ENCODE measurements at places on chromosomes 5 and 9. TPM values are rescaled to one million over a fixed set of nuclear protein-coding genes. Genes with fewer than 3 reads are reported as not detected.

- DNase-seq = peak; percentile 69
These were observed 617.8 kb downstream of the PDE4D start for GRCh38 chr5:59275510-59276324.

GRCh38 chr5:69512740-69513260, 20.2 kb downstream of the OCLN start:
- no peak for DNase-seq

GRCh38 chr5:94240993-94241651, 377.3 kb downstream of the KIAA0825 start:
- peak; percentile 8 for DNase-seq

- DNase-seq = no peak
These were observed 13.7 kb upstream of the PRELID2 start for GRCh38 chr5:145848854-145849253.

DNA sequence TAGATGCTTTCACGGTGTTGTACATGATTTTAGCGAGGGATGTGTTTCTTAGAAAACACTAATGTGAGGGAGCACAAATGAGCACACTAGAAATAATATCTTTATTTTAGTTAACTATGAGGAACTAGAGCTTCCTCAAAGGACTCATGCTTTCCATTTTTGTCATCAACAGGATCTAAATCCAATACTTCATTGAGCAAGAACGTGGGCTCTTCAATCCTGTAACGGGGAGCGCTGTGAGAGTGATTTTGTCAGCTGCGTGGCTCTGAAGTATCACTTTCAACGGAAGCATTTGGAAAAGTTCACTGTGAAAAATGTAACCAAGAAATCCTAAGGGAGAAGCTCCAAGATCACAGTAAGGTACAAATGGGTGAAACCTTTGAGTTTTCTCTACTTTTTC, 93.2 kb downstream of the LIX1 start:
- DNase-seq = no peak

DNA sequence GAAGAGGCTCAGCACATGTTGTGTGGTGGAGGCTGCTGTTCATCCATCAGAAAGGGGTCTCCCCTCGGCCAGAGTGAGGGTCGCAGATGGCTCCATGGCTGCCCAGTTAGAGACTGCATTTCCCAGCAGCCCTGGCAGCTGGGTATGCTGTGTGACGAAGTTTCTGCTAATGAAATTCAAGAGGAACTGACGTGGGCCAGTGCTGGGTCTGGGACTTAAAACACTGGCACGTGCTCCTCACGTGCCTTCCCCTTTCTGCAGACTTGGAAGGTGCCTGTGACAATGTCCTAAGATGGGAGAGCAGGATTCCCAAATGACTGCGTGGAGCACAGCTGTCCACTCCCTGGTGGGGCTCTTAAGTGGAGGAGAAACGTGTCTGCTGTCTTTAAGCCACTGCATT, 114.5 kb upstream of the RAPGEF1 start:
- DNase-seq = no peak

DNA sequence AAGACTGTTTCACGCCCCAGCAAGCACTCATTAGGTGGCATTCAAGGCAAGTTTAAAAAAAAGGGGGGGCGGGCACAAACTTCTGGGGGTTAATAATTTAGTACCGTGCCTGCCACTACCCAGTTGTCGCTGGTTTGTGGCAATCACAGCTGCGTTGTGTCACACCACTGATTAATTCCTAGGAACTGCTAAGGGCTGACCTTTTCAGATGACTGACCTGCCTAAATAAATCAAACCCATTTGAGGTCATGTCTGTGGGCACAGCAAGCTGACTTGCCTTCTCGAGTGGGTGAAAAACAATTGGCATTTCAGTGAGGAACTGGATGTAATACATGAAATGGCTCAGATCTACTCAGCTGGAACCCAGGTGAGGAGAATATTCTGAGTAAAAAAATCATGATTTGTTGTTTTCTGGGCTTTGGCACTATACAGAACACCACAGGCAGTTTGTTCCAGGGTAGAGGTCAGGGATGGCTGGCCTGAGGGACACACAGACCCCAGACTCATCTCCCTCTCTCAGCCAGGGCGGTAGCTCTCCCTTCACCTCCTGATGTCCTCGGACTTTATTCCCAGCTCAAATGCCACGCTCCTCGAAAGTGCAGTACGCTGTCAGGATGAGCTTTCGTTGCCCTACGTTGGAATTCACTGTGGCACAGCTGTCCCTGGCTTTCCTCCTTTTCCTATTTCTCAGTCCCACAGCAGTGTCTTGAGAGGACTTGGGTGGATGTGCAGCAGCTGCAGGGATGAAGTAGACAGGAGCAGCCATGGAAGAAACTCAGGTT, 15.5 kb upstream of the MGAT1 start:
- DNase-seq = peak; percentile 70

GRCh38 chr5:139295346-139296057, 2.0 kb downstream of the MATR3 start:
- no peak for DNase-seq

GRCh38 chr9:101664453-101664852, 69.7 kb upstream of the PPP3R2 start:
- DNase-seq = no peak

DNA sequence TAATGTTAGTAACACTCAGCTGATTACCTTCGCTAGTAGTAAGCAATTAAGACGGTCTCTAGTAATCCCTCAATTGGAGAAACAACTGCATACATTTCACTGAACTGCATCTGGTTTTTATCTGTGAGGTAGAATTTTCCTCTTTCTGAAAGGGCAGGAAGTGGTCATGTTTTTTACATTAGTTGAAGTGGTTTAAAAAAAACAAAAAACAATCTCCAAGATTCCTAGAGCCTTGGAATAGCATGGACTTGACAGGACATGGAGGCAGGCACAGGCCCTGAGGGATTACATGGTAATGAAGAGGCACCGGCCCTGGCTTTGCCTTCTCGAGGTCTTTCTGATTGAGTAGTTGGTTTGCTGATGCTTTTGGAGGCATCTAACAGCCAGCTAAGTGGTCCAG, 25.8 kb downstream of the THBS4 start:
- no peak for DNase-seq

Gene HBEGF
- total RNA-seq = 3.1 TPM

Gene PCDHGB7
- 7.9 TPM for total RNA-seq

Gene CNTNAP3
- 2.1 TPM for total RNA-seq
